ENCODE measurements at places on chromosomes 4 and X. TPM values are rescaled to one million over a fixed set of nuclear protein-coding genes. Genes with fewer than 3 reads are reported as not detected.

DNA sequence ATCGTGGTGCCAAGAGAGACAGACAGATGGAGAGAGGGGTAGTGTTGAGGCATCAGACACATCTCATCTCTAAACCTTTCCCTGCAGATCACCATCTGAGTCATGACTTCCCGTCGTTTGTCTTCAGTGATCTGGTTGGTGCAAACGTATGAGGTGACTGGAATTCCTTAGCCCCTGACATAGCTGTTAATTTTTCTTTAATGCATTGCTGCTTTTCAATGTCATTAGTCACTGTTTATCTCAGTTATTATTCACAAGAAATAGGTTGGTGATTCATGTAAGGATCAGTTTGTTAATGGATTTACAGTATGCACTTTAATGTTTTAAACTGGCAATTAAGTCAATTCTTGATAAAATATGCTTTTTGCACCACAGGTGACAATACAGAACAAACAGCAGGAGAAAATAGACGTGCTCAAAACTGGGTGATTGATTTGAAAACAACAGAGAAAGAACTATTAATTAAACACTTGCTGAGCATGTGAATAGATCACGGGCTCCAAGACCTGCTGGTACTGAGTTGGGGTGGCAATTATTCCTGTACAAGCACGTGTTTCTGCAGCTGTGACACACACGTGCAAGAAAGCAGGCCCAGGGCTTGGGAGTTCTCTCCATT is 1.3 kb upstream of the TMEM154 start:
- no peak for DNase-seq

The NPNT gene
- 207 TPM for polyA plus RNA-seq

DNA sequence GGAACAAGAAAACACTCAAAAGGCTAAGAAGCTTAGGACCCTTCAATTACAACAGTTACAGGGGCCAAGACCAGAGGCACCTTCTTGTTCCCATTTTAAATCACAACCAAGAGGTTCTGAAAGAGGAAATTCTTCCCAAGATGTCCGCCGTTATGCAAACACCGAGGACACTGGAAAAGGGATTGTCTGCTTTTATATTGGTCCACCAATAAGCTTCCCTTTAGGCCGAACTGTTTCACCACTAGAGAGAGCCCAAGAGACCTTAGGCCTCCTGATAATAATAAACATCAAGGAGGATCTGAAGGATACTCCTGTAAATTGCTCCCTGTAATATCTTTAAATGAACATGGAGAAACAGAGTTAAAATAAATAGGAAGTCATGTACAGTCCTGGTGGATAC is 92.6 kb upstream of the NLRP2B start:
- no peak for DNase-seq

The ARSJ gene
- 16.1 TPM for polyA plus RNA-seq

The ATOH1 gene
- polyA plus RNA-seq: not detected

DNA sequence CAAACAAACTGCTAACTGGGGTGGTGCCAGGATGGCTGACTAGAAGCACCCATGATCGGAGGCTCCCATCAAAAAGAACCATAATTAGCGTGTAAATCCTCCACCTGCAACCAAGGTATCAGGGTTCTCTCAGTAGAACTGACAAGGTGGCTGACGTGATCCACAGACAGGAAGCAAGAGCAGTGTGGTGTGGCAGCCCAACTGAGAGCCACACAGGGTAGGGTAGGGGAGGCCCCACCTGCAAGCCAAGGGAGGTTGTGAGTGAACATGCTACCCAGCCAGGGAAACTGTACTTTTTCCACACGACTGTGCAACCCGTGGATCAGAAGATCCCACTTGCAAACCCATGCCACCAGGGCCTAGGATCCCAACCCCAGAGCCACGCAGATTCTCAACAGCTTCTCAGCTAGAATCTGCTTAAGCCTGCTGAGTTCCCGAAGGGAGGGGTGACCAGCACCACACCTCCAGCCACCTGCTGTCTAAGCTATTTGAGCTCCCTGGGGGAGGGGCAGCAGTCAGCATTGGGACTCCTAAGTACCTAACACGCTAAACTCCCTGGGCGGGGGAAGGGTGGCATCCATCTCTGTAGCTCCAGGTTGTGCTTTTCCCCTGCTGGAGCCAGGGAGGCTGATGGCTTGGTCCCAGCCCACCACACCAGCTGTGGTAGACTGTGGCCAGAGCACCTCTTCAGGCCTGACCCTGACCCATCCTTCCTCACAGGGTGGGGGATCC is 425.1 kb downstream of the GPM6A start:
- DNase-seq: no peak

- no peak for DNase-seq
Observed at GRCh38 chrX:8887004-8887403, 85.8 kb upstream of the FAM9A start.

The MGARP gene
- 0.55 TPM for polyA plus RNA-seq
